Suppressor macrophage treated with lipopolysaccharide for 1 hour (primary cell): ENCODE measurements at places on chromosomes 7 and 10.

DNA sequence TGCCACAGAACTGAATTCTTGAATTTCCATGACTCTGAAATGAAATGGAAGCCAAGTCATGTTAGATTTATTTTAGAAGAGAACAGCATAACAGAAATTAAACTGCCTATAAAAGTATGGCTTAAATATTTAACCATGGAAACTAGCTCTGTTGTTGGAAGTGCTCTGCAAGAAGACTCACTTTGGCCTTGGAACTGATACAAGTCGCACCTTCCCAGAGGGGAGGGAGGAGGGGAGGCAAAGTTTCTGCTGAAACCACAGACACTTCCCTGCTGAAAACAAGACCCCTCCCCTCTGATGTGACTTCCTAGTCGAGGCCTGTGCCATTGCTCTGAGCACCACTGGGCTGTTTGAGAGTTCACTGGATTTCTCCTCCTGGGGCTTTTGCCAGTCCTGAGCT lies 72.1 kb downstream of the OR13A1 start:
- DNase-seq = no peak

- DNase-seq = no peak
Observed at GRCh38 chr10:126569513-126570244, 100.8 kb downstream of the C10orf90 start.

DNA sequence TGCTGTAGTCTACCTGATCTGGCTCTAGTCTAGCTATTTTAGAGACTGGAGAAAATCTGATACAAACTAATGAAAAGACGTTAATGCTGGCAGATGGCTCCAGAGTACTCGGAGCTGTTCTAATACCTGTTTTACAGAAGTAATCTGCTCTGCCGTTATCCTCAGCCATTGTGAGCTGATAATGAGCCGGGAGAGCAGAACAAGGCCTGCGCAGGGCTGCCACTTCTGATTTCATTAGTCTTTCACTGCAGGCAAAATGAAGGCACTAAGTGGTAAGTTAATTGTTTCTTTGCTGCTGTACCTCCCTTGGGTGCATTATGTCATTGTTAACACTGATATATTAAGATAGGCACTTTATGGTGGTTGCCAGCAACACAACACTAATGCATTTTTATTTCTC lies 456.4 kb upstream of the PFKP start:
- no peak for DNase-seq

GRCh38 chr10:47401874-47402640 lies 18.0 kb upstream of the ZNF488 start:
- DNase-seq = no peak

GRCh38 chr7:93407239-93407638 lies 167.3 kb downstream of the CALCR start:
- DNase-seq = no peak

DNA sequence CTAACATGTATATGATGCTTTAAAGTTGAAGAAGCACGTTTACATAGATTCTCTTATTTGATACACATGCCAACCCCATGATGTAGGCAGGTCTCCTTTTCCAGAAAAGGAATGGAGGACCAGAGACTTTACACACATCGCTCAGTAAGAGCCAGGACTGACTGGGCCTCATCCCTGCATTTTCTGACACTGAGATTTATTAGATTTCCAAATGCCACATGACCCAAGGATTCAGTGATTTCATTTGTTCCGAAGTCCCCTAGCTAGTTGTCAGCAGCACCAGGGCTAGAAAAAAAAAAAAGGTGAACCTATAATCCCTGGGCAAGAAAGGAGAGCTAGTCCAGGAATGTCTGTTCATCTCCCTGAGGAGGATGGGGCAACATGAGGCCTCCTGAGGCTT lies 143.3 kb upstream of the AGK start:
- no peak for DNase-seq

DNA sequence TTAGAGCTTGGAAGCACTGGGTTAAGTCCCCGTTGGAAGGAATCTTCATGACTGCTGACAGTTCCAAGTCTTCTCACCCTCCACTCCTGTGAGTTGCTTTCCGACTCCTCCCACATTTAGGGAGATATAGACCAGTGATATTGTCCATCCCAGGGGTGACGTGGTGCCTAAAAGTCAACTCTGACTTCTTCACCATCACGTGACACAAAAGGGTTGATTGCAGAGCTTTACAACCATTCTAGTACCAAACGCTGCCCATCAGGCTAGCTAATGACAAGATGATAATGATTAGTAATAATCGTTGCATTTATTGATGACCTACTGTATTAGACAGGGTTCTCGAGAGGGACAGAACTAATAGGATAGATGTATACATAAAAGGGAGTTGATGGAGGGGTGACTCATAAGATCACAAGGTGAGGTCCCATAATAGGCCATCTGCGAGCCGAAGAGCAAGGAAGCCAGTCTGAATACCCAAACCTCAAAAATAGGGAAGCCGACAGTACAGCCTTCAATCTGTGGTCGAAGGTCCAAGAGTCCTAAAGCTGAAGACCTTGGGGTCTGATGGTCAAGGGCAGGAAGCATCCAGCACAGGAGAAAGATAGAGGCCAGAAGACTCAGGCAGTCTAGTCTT lies 85.3 kb upstream of the CARD11 start:
- DNase-seq = no peak

- no peak for DNase-seq
Observed at GRCh38 chr10:23461557-23461956, 22.7 kb downstream of the OTUD1 start.

GRCh38 chr7:119046068-119046467 lies 821.6 kb downstream of the ANKRD7 start:
- DNase-seq = no peak

DNA sequence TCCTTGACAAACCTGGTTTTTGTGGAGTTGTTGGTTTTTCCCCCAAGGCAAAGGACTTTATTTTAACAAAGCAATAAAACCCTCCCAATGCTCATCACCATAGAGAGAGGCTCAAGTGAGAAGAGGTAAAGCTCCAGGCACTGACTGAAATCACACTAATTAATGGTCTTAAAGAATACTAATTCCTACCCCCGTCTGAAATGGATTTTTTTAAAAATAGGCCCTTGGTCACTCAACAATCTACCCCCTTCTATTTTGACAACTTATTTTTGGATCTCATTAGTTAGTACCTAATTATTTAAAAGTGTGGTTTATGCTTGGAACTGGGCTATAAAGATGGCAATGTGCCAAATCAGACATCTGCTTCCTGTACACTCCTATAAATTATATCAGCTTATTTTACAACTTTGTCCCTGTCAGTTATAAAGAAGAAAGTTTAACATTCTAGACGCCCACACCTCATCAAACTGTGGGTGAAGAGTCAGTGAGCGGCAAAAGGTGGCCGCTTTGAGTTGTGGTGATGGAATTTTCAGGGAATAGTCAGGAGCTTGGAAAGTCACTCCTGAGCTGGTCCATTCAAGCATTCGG lies 10.6 kb downstream of the GLI3 start:
- no peak for DNase-seq

DNA sequence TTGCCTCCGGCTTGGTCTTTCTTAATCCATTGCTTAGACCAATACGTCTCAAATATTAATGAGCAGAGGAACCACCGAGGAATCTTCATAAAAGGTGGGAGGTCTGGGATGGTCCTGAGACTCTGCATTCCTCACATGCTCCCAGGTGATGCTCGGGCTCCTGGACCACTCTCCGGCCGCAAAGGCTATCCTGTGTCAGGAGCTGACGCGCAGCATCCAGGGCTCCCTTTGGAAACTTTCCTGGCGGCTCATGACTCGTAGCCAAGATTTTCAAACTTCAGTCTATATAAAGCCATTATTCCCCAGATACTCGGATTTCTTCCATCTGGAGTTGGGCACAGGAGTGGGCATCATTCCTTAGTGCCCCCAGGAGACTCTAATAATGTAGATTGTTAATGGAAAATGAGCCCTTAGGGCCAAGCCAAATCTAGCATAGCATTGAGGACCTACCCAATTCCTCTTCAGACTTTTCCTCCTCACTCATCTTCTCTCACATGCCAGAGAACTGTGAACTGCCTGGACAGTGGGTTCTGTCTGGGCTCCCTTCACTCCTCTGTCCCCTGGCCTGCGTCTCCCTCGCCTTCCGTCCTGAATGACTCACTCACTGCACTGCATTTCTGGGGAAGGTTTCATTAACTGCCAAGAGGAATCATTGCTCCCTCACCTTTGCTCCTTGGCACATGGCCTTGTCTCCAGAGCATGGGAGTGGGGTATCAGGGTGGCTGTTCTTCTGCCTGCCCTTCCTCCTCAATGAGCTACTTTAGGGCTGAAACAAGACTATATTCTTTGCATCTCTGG lies 89.3 kb downstream of the MKI67 start:
- DNase-seq = no peak

- DNase-seq = no peak
Observed at GRCh38 chr10:130259380-130259779, 123.2 kb downstream of the GLRX3 start.

DNA sequence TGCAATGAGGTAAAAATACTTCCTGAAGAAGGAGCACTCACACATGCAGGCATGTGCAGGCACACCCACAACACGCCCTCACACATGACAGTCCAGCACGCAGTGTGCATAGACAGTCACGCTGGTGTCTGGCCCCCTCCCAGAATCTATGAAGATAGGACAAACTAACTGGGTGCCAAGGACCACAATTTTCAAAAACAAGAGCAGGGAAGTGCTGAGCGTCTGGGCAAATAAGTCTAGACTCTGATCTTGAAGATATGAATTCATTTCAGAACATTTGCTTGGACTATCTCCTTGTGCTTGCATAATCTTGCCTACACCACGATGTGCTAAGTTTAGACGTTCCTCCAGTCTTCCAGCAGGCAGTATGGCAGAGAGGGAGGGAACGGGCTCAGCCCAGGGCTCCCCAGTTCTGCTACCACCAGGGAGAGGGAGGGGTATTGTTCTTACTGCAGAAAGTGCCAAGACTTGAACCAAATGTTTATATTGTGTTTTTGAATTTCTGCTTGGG lies 276.5 kb upstream of the KLF6 start:
- no peak for DNase-seq

DNA sequence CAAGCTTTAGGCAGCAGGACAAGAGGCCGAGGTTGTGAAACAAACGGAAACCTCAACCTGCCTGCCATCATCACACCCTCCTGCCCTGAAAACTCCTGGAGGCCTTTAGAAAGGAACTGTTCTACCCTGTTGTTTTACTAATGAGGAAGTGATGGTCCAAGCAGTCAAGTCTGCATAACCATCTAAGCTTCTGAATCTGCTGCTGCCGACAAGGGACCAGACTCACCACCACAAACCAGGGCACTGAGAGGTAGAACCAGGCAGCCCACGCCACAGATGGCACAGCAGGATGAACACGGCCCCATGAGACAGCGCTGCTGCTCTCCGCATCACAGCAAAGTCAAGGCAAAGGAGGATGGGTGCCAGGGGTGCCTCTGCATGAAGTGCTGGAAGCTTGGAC lies 209.4 kb downstream of the CELF2 start:
- DNase-seq = no peak

GRCh38 chr10:3972460-3973301 lies 187.7 kb upstream of the KLF6 start:
- DNase-seq = peak; percentile 82

- DNase-seq = no peak
Observed at GRCh38 chr7:82713506-82713905, 269.9 kb upstream of the CACNA2D1 start.

GRCh38 chr7:115630049-115630448 lies 400.5 kb downstream of the TFEC start:
- DNase-seq = no peak

- peak; percentile 67 for DNase-seq
Observed at GRCh38 chr7:366161-366803, 76.3 kb downstream of the FOXL3 start.

GRCh38 chr7:41869596-41869995 lies 166.7 kb upstream of the INHBA start:
- DNase-seq = no peak

DNA sequence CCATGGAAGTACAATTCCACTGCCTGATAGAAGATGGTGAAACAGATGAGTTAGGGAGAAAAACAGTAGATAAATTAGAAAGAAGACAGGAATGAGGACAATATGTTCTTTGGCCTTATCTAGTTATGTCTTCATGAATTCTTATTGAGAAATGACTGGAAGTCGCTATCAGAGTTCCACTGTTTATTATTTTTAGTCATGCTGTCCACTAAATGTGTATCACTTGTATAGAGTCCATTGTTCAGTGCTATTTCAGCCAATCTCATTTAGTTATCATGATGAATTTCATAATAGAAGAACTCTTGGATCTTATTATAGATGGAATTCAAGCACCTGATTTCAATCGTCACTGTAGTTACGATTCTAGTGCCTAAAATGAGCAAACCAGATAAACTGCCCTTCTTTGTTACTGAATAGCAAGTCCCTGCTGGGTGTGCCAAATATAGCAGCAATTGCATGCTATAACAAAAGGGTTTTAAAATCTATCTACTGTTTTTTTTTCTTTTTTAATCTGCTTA lies 177.7 kb upstream of the COL1A2 start:
- no peak for DNase-seq

DNA sequence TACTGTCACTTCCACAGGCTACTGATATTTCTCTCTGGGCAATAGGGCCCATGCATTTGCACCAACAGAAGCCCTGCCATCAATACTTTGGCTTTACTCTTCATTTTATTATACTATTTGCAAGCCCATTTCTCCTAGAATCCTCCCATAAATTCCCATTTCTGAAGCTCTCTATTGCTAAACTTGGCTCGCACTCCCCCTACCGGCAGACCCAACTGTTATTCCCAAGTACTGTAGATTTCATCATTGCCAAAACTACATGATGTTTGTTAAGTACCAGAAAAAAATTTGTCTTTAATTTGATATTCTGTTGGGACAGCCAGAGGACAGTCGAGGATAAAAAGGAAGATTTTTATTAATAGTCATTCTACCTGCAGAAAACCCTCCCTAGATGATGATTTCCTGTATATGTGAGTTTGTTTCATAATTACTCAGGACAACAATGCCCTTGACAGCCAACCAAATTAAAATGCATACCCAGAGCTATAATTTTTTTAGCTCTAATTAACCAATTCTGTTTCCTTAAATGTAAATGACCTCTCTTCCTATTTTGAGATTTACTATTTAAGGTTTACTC lies 298.6 kb downstream of the REEP3 start:
- peak; percentile 78 for DNase-seq

GRCh38 chr10:118725886-118726500 lies 28.8 kb downstream of the CACUL1 start:
- no peak for DNase-seq

GRCh38 chr7:55374213-55374612 lies 9.1 kb downstream of the LANCL2 start:
- DNase-seq = no peak

DNA sequence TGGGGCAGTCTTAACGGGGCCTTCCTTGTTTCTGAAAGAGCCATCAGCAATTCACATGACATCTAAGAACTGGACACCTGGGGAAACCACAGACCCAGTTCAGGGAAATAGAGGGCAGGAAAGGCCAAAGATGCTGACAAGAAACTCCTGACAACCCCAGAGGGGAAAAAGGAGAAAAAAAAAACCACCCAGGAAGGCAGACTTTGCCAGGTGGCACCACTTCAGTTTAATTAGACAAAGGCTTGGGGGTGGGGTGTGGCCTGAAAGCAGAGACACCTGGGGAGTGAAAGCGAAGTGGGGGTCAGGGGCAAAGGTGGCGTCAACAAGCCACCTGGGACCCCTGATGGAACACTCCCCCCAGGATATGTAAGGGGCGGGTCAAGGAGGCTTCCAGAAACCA lies 53.6 kb downstream of the RAB11FIP2 start:
- no peak for DNase-seq

GRCh38 chr7:29611941-29612544 lies 48.4 kb downstream of the PRR15 start:
- DNase-seq = no peak
